Immature natural killer cell (primary cell): ENCODE measurements at places on chromosomes 6 and 20.

GRCh38 chr6:121627761-121628160 is 192.3 kb downstream of the GJA1 start:
- H3K27me3 ChIP-seq: no peaks in the 10 kb centered on the region
- H3K27ac ChIP-seq: no peak overlapping the region
- no peak overlapping the region for H3K4me3 ChIP-seq
- no peaks in the 10 kb centered on the region for H3K4me1 ChIP-seq
- DNase-seq: no peak
- H3K36me3 ChIP-seq: no peaks in the 10 kb centered on the region

DNA sequence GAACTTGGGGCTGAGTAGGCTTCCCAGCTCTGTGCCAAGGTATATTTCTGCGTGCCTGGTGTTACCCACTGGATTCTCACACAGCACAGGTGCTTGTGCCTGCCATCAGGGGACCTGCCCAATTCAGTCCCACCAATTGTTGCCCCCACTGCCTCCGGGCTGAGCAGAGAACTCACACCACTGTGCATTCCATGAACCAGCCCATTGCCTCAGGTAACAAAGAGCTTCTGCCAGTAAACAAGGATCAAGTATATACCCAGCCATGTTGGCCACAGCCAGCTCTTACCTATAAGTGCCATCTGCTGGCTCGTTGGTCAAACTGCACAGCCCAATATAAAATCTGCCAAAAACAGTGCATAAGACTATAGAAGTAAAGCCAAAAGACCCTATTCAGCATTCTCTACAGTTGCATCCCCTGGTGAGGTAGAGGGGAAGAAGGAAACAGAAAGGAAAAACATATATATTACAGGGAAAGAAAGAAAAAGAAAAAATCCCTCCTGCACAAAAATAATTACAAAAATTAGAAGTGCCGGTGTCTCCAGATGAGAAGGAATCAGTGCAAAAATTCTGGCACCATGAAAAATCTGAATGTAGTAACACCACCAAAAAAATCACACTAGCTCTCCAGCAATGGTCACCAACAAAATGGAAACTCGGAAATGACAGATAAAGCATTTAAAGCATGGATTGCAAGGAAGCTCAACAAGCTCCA is 241.4 kb downstream of the IBTK start:
- no peak for DNase-seq
- no peaks in the 10 kb centered on the region for H3K27me3 ChIP-seq
- H3K27ac ChIP-seq: no peak overlapping the region
- no peaks in the 10 kb centered on the region for H3K36me3 ChIP-seq
- no peaks in the 10 kb centered on the region for H3K4me1 ChIP-seq

DNA sequence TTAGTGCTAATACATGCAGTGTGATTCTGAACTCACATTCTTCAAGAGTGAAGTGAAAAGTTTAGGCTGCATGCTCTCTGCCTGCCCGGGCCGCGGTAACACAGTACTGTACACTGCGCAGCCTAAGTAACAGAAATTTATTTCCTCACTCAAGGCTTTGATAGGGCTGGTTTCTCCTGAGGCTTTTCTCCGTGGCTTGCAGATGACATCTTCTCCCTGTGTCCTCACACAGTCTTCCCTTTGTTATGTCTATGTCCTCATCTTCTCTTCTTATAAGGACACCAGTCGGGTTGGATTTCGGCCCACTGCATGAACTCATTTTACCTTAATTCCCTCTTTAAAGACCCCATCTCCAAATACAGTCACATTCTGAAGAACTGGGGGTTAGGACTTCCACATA is 51.1 kb upstream of the TMEM170B start:
- no peak overlapping the region for H3K4me3 ChIP-seq
- H3K27me3 ChIP-seq: peaks cover 2% of the 10 kb centered on the region
- H3K27ac ChIP-seq: no peak overlapping the region

DNA sequence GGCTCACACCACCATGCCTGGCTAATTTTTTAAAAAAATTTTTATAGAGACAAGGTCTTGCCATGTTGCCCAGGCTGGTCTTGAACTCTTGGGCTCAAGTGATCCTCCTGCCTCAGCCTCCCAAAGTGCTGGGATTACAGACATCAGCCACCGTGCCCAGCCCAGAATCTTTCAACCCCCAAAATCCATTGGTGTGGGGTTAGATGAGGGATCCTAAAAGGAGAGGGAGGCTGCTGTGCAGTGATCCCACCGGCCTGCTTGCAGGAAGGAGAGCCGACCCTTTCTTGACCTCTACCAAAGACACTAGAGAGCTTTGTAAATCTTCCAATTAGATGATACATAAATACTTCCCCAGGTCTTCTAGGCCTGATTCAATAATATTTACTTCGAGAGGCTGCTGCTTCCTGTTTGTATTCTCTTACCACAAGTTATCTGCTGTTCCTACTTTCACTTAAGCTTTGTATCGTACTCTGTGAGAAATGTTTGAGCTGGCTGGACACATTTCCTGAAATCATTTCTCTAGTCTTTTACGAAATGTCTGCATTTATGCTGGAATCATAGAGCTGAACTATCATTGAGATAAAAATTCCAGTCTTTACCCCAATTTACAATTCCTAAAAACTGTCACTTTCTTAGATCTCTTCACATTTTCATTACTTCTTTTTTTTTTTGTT is 49.3 kb upstream of the IER3 start:
- H3K4me3 ChIP-seq: peak overlapping the region; percentile 72
- H3K36me3 ChIP-seq: no peaks in the 10 kb centered on the region
- peak overlapping the region; percentile 95 for H3K27ac ChIP-seq
- peaks cover 2% of the 10 kb centered on the region for H3K27me3 ChIP-seq

DNA sequence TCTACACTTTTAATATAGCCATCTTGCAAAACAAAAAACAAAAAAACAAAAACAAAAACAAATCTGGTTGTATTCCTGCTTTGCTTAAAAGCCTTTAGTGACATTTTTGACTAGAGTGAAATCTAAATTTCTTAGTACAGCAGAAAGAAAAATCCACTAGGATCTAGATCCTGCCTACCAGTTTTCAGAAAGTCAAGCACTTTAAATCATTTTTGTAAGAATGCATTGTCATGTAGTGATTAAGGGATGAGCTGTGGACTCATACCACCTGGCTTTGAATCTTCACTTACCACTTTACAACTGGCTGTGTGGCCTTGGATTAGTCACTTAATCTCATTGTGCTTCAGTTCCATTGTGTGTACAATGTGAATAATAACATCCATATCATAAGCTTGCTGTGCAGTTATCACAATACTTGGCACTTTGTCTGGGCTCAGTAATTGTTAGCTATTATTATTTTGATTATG is 4.0 kb downstream of the MKKS start:
- DNase-seq: no peak
- peaks cover 20% of the 10 kb centered on the region for H3K27me3 ChIP-seq
- H3K4me1 ChIP-seq: peaks cover 66% of the 10 kb centered on the region
- no peak overlapping the region for H3K4me3 ChIP-seq
- H3K27ac ChIP-seq: peak overlapping the region; percentile 23

DNA sequence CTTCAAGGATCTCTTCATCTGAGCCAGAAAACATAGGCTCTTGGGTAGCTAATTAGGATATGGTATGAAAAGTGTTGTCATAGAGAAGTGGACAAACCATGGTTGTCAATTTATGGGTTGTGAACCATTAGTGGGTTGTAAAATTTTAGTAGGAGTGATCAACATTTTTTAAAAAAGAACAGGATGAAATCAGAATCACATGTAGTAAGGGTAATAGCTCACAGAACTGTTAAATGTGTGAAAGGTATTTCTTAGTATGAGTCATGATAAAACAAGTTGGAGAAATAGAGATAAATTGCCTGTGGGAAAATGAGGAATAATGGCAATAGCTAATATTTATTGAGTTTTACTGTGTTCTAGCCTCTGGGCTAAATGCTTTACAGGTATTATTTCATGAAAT is 113.4 kb downstream of the MAP3K4 start:
- no peak overlapping the region for H3K27ac ChIP-seq
- no peak for DNase-seq
- no peaks in the 10 kb centered on the region for H3K4me1 ChIP-seq
- H3K27me3 ChIP-seq: no peaks in the 10 kb centered on the region

GRCh38 chr6:106165885-106166485 is 79.8 kb downstream of the PRDM1 start:
- H3K36me3 ChIP-seq: no peaks in the 10 kb centered on the region
- DNase-seq: no peak
- H3K27ac ChIP-seq: peak overlapping the region; percentile 90
- peaks cover 3% of the 10 kb centered on the region for H3K27me3 ChIP-seq
- H3K4me1 ChIP-seq: peaks cover 46% of the 10 kb centered on the region

DNA sequence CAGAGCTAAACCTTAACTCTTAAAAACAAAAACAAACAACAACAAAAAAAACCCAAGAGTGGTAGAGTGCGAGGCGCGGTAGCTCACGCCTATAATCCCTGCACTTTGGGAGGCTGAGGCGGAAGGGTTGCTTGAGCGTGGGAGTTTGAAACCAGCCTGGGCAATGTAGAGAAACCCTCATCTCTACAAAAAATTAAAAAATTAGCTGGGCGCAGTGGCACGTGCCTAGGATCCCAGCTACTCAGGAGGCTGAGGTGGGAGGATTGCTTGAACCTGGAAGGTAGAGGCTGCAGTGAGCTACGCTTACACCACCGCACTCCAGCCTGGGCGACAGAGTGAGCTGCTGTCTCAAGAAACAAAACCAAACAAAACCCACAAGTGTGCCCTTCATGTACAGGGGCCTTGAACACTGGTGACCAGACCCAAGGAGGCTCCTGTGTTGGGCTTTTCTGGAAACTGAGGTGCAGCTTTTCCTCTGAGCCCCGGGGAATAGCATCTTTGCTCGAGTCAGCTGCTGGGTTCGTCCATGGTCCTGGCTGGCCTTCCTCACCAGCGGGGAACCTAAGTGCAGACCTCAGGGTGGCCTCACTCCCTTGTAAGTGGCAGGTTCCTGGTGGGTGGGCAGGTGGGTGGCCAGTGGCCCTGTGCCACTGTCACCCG is 39.9 kb downstream of the PYGB start:
- H3K4me1 ChIP-seq: no peaks in the 10 kb centered on the region
- H3K27ac ChIP-seq: no peak overlapping the region
- peaks cover 4% of the 10 kb centered on the region for H3K27me3 ChIP-seq
- H3K4me3 ChIP-seq: no peak overlapping the region

DNA sequence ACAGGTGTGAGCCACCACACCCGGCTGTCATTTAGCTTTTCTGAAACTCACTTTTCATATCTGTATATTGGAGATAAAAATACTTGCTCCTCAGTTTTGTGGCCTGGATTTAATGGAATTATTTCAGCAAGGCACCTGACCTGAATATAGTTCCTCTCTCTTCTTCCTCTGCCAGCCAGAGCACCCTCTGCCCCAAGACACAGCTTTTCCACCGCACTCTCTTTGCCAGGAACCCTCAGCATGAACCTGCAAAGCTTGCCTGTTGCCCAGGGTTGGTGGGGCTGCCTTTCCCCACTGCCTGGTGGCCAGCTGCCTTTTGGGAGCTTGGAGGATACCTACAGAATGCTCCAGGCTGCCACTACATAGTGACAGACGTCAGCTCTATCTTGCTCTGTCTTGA is 3.1 kb downstream of the GTSF1L start:
- H3K36me3 ChIP-seq: no peaks in the 10 kb centered on the region
- no peaks in the 10 kb centered on the region for H3K27me3 ChIP-seq
- no peak overlapping the region for H3K27ac ChIP-seq
- no peak overlapping the region for H3K4me3 ChIP-seq

DNA sequence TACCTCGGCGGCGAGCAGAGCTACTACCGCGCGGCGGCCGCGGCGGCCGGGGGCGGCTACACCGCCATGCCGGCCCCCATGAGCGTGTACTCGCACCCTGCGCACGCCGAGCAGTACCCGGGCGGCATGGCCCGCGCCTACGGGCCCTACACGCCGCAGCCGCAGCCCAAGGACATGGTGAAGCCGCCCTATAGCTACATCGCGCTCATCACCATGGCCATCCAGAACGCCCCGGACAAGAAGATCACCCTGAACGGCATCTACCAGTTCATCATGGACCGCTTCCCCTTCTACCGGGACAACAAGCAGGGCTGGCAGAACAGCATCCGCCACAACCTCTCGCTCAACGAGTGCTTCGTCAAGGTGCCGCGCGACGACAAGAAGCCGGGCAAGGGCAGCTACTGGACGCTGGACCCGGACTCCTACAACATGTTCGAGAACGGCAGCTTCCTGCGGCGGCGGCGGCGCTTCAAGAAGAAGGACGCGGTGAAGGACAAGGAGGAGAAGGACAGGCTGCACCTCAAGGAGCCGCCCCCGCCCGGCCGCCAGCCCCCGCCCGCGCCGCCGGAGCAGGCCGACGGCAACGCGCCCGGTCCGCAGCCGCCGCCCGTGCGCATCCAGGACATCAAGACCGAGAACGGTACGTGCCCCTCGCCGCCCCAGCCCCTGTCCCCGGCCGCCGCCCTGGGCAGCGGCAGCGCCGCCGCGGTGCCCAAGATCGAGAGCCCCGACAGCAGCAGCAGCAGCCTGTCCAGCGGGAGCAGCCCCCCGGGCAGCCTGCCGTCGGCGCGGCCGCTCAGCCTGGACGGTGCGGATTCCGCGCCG is 994 bp downstream of the FOXC1 start:
- H3K27me3 ChIP-seq: peaks cover 61% of the 10 kb centered on the region
- no peak for DNase-seq
- H3K27ac ChIP-seq: no peak overlapping the region
- no peaks in the 10 kb centered on the region for H3K36me3 ChIP-seq
- H3K4me1 ChIP-seq: peaks cover 48% of the 10 kb centered on the region

DNA sequence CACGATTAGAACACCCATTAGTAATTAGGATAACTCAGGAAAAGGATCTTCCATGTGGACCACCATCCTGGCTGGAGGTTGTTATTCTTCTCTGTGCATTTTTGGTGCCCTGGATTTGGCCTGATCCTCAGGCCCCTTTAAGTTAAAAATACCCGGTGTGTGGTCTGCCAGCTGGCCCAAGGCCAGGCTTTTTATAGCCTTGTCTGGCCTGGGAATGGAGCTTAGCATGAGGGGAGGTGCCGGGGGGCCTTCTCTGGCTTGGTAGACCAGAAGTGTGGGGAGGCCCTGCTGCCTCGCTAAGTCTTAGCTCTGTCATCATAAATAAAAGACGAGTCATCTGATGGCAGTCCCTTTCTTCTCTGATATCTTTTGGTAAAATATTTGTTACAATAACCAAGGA is 71.4 kb downstream of the ARID1B start:
- H3K36me3 ChIP-seq: no peaks in the 10 kb centered on the region
- H3K27ac ChIP-seq: no peak overlapping the region
- peaks cover 3% of the 10 kb centered on the region for H3K27me3 ChIP-seq
- DNase-seq: no peak

GRCh38 chr6:142893088-142893487 is 51.9 kb downstream of the HIVEP2 start:
- H3K4me3 ChIP-seq: no peak overlapping the region
- DNase-seq: no peak

DNA sequence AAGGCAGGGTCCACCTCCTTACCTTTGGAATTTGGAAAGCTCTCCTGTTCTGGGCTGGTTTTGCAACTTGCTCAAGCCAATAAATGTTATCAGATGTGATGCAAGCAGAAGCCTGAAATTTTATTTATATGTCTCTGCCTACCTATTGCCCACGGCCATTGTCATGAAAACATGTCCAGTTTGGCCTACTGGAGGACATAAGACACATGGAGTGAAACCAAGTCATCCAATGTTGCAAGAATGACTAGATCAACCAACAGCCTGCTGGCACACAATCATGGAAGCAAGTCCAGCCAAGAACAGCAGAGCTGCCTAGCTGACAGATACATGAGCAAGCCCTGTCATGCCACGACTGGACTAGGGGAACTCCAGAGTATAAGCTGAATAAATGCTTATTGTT is 56.7 kb upstream of the IRAK1BP1 start:
- DNase-seq: no peak
- H3K4me1 ChIP-seq: no peaks in the 10 kb centered on the region
- no peak overlapping the region for H3K27ac ChIP-seq
- H3K36me3 ChIP-seq: no peaks in the 10 kb centered on the region
- H3K27me3 ChIP-seq: no peaks in the 10 kb centered on the region
- H3K4me3 ChIP-seq: no peak overlapping the region

- peaks cover 12% of the 10 kb centered on the region for H3K4me1 ChIP-seq
- H3K27me3 ChIP-seq: peaks cover 6% of the 10 kb centered on the region
- no peak overlapping the region for H3K4me3 ChIP-seq
- no peak for DNase-seq
Observed at GRCh38 chr6:112041535-112041934, 12.4 kb upstream of the CCN6 start.
